ENCODE measurements at places on chromosomes 16 and 17. TPM values are rescaled to one million over a fixed set of nuclear protein-coding genes. Genes with fewer than 3 reads are reported as not detected.

Gene ZFPM1
- total RNA-seq = 2.2 TPM

Gene ANKS4B
- total RNA-seq = not detected

Gene SNX20
- not detected for total RNA-seq

Gene CHST4
- total RNA-seq = not detected

Gene GABARAPL2
- total RNA-seq = 75.7 TPM

Gene MYCBPAP
- 2.2 TPM for total RNA-seq

Gene SLC46A1
- 22.8 TPM for total RNA-seq

Gene FOXL1
- total RNA-seq = 0.63 TPM
